ENCODE measurements at places on chromosomes 16 and 17. TPM values are rescaled to one million over a fixed set of nuclear protein-coding genes. Genes with fewer than 3 reads are reported as not detected.

- DNase-seq, result no peak
These were observed 77.0 kb upstream of the TNRC6C start for GRCh38 chr17:77881545-77881944.

- no peak for DNase-seq
These were observed 6.5 kb upstream of the ZNF778 start for GRCh38 chr16:89210904-89211515.

Gene GPR179
- not detected for total RNA-seq

Gene AIPL1
- 0.37 TPM for total RNA-seq

Data from neural progenitor cell (in vitro differentiated cells).